ENCODE measurements at places on chromosomes 16 and 17. TPM values are rescaled to one million over a fixed set of nuclear protein-coding genes. Genes with fewer than 3 reads are reported as not detected.
A peak's percentile ranks its signal among the peaks of the same experiment; 100 is the strongest.

GRCh38 chr16:8905168-8905762 is 23.1 kb downstream of the LITAFD start:
- H3K4me3 ChIP-seq = no peak overlapping the region
- no peak overlapping the region for H3K27ac ChIP-seq
- H3K27me3 ChIP-seq = no peaks in the 10 kb centered on the region
- DNase-seq = no peak

- H3K27ac ChIP-seq = no peak overlapping the region
- no peak for DNase-seq
- no peaks in the 10 kb centered on the region for H3K27me3 ChIP-seq
- no peaks in the 10 kb centered on the region for H3K36me3 ChIP-seq
- no peak overlapping the region for H3K4me3 ChIP-seq
- H3K4me1 ChIP-seq = no peaks in the 10 kb centered on the region
These were observed 55.0 kb downstream of the ZNF423 start for GRCh38 chr16:49800876-49801275.

DNA sequence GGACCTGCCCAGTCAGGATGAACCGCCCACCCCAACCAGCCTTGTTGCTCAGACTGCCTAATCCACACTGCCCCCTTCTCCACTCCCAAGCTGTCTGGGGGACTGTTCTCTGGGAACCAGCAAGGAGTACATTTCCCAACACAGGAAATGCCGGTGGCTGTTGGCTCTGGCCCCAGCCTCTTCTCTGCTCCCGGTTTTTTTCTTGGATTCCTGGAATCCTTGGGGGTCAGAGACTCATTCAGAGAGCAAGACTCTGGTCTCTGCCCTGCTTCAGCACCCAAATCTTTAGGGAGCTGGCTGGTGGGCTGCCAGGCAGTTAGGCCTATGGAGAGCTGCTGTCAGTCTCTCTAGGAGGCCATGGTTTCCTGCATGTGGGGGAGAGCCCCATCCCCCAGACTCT is 10.8 kb upstream of the MTMR4 start:
- H3K4me1 ChIP-seq = peaks cover 36% of the 10 kb centered on the region
- no peaks in the 10 kb centered on the region for H3K27me3 ChIP-seq

- peak overlapping the region; percentile 19 for H3K27ac ChIP-seq
- no peak for DNase-seq
- peaks cover 37% of the 10 kb centered on the region for H3K4me1 ChIP-seq
- H3K36me3 ChIP-seq = peaks cover 29% of the 10 kb centered on the region
- no peak overlapping the region for H3K4me3 ChIP-seq
These were observed 11.9 kb downstream of the CALCOCO2 start for GRCh38 chr17:48842746-48843145.

- H3K27me3 ChIP-seq = no peaks in the 10 kb centered on the region
- peaks cover 18% of the 10 kb centered on the region for H3K4me1 ChIP-seq
- DNase-seq = no peak
These were observed 6.6 kb downstream of the JUP start for GRCh38 chr17:41779954-41780353.

The SENP3 gene
- 68.0 TPM for total RNA-seq

The TMEM92 gene
- total RNA-seq = 0.36 TPM

DNA sequence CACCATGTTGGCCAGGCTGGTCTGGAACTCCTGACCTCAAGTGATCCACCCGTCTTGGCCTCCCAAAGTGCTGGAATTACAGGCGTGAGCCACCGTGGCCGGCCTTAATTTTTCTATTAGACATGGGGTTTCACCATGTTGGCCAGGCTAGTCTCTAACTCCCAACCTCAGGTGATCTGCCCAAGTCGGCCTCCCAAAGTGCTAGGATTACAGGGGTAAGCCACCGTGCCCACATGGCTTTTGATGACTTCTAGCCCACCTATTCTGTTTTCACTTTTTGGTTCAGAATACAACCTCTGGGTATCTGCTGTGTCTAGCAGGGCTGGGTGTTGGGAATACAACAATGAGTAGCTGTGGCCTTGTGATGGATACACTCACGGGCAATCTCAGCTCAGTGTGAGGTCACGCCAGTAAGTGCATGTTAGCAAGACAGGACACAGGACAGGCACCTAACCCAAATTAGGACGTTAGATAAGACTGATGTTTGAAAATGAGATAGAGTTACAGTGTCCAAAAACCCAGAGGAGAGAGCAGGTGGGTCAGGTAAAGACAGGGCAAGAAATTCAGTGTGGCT is 14.1 kb upstream of the YWHAE start:
- H3K27me3 ChIP-seq = no peaks in the 10 kb centered on the region
- H3K4me1 ChIP-seq = peaks cover 12% of the 10 kb centered on the region
- H3K4me3 ChIP-seq = no peak overlapping the region
- DNase-seq = peak; percentile 45

DNA sequence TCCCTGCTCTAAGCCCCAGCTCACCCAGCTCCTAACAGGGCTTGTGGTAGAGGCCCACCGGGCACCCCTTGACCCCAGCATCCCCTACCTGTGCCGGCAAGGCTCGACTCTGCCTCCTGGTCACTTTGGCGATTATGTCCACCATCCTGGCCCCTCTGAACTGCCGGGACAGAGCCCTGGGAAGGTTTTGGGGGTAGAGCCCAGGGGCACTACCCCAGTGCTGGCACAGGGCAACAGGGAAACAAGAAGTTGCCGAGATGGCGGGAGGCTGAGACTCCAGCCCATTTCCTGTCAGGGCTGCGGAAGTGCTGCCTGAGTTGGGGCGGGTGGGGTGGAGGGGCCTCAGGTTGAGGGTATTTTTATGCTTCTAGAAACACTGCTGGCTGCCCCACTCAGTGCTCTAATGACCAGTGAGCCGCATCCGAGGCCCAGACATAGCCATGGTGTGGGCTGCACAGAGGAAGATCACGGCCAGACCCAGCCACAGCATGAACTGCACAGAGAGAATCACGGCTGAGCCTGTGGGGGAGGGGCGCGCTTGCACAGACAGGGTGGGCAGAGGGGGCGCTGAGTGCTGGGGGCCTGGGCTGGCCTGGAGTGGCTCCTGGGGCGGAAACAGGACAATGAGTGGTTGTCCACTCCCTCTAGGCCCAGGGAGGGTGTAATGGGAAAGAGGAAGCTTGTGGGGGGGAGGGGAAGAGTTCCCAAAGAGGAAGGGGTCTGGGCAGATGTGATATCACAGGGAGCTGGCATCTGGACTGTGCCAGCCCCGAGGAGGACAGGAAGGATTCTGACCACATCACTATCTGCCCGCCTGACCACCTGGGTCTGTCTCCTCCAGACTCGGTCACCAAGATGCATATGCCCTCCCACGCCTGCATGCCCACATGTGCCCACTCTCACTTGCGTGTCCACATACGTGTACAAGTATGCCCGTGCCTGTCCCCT is 22.3 kb downstream of the ARHGAP27 start:
- no peak overlapping the region for H3K4me3 ChIP-seq
- peak; percentile 73 for DNase-seq
- H3K36me3 ChIP-seq = no peaks in the 10 kb centered on the region
- peaks cover 3% of the 10 kb centered on the region for H3K4me1 ChIP-seq
- peaks cover 13% of the 10 kb centered on the region for H3K27me3 ChIP-seq
- no peak overlapping the region for H3K27ac ChIP-seq
